ENCODE measurements at places on chromosomes 3 and 15.
A peak's percentile ranks its signal among the peaks of the same experiment; 100 is the strongest.

- no peak for DNase-seq
Measured at GRCh38 chr3:24854748-24855147, 360.1 kb upstream of the THRB start.

DNA sequence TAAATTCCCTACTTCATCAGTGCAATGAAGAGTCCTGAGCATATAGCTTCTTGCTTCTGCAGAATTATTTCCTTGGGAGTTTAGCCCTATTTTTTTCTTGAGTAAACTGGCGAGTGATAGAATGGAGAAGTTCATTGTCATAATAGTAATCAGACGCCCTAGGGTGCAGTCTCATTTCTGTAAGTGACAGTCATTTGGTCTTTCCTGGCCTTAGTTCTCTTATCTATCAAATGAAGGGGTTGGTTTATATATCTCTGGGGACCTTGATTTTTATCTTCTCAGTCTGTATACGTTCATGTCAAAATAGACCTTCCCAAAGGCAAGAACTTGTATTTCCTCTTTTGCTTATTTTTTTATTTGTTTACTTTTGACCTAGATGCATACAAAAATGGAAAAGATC lies 9.9 kb upstream of the ALPK3 start:
- DNase-seq = no peak

DNA sequence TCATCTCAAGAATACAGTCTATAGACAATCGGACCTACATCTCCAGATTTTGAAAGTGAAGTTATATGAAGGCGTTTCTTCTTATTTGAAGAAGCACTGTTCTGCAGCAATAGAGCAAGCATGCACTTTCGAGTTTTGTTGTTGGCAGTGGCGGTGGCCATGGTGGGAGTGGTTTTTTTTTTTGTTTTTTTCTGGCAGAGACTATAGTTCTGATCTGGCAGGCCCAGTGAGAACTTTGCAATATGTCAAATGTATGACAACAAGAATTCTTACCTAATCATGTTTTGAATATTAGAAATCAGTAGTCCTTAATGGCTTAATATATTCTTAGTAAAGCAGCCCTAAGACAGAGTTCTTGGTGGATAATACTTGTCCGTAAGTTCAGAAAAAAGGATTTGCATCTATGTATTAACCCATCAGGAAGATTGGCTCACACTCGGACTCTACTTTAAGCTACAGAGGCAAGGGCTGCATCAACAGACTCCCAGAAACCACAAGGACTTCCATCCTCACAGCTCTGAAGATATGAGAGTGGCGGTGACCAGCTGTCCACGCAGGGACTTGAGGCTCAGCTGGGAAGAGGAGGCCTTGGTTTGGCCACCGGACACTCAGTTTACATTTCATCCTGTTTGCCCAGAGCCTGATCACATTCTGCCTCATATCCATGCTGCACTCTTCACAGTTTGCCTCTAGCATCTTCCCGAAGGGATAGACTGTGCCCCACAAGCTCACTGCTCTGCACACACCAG lies 124.1 kb upstream of the THBS1 start:
- no peak for DNase-seq

DNA sequence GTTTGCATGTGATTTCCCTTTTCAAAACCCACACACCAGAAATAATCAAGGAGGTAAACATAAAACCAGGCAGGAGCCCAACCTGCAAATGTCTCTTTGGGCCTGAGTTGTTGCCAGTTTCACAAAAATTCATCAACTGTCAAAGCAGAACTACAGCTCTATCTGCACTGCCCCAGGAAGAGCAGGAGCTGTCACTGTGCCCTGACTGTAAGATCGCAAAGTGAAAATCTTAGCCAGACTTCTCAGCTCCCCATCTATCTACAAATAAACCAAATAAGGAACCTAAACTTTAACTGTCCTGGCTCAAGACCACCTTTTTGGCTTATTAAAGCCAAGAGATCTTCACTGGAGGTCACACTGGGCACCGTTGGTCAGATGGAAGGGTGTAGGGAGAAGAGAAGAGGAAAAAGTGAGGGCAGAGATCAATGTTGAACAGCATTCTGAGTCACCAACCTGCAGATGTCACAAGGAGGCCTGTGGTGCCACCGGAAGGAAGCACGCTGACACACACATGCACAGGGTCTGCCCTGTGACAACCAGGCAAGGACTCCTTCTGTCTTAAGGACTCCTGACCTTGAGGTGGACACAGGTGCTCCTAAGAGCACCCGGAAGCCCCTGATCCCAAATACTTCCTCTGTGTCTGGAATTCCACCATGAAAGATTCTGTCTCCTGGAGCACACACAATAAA lies 58.7 kb downstream of the RPN1 start:
- DNase-seq = no peak

- DNase-seq = peak; percentile 42
Measured at GRCh38 chr3:49906073-49906743, 2.5 kb upstream of the MST1R start.

- no peak for DNase-seq
Measured at GRCh38 chr3:57518276-57518915, 25.7 kb downstream of the DNAH12 start.

DNA sequence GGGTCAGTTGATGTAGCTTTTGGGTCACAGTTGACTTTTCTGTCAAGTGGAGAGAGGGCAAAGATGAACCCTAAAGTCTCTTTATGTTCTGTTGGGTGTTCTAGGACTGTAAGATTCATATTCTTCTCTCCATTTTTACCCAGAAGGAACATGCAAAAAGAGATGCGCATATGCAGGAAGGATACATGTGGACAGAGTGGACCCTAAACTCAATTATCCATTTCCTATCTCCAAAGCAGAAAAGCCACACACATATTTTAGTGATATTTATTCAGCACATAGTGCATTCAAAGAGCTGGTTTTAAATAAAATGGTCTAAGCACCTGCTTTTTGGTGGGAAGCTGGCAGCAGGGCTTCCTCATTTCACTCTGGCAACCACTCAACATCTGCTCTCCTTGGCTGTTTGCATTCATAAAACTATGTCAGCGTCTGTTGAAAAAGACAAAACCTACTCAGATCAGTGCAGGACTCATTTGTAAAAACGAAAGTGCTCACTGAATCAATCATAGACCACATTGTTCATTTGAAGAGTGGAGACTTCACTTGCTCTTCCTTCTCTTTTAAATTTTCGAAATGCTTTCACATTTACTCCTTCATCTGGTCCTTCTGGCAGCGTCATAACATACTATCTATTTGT lies 96.6 kb downstream of the SEMA6D start:
- DNase-seq = no peak

GRCh38 chr3:128067489-128067888 lies 15.3 kb downstream of the SEC61A1 start:
- no peak for DNase-seq

DNA sequence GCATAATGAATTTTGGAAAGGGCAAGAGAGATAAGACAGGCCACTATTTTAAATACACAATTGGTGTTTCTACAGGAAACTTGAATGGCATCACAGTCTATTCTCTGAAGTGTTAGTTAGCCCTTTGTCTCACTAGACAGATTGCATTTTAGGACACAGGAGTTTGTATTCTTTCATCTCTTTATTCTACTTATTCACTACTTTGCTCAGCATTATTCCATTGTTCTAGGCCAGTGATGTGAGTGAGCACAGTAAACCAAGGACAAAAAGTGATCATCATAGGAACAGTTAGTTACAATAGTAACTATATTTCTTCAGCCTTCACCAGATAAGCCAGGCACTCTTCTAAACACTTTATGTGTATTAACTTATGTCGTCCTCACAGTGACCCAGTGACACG lies 150.2 kb upstream of the SLCO3A1 start:
- no peak for DNase-seq

DNA sequence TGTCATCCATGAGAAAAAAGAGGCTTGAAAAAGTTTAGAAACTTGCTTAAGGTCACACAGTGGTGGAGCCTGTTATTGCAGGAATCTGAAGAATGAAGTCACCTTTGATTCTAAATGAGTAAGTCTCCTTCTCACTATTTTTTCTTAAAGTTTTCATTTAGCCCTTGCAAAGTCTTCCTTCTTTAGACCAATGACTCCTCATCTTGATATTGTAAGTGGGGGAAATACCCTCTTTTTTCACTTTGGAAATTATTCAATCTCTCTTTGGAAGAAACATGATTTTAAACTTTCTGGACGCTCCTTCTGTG lies 787 bp upstream of the SLMAP start:
- DNase-seq = peak; percentile 3

GRCh38 chr15:65785151-65785550 lies 6.9 kb downstream of the DENND4A start:
- no peak for DNase-seq

- no peak for DNase-seq
Measured at GRCh38 chr3:65831733-65832425, 206.8 kb downstream of the MAGI1 start.

GRCh38 chr15:83764201-83764838 lies 110.4 kb downstream of the ADAMTSL3 start:
- no peak for DNase-seq

DNA sequence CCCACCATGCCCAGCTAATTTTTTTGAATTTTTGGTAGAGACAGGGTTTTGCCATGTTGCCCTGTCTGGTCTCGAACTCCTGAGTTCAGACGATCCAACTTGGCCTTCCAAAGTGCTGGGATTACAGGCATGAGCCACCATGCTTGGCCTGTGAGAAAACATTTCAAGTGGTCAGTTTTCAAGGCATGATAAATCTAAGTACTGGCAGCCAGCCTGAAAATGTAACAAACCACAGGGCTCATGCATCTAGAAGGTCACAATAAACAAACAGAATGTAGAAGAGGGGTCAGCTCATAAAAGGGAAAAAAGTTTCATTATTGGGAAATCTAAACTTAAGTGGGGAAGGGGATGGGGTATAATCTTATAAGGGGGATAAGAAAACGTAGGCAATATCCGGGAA lies 39.9 kb downstream of the PPCDC start:
- no peak for DNase-seq

Measured in CD8-positive, alpha-beta memory T cell (primary cell).